Fibroblast of the conjunctiva (primary cell): ENCODE measurements at places on chromosomes 12 and 14.

- no peak for DNase-seq
Measured at GRCh38 chr14:69489495-69489894, 5.0 kb downstream of the PLEKHD1 start.

- no peak for DNase-seq
Measured at GRCh38 chr12:119669744-119670472, 2.0 kb downstream of the PRKAB1 start.

GRCh38 chr14:86357876-86358275 lies 827.9 kb downstream of the FLRT2 start:
- no peak for DNase-seq

GRCh38 chr14:47039336-47039735 lies 387.8 kb upstream of the RPL10L start:
- DNase-seq, result no peak

DNA sequence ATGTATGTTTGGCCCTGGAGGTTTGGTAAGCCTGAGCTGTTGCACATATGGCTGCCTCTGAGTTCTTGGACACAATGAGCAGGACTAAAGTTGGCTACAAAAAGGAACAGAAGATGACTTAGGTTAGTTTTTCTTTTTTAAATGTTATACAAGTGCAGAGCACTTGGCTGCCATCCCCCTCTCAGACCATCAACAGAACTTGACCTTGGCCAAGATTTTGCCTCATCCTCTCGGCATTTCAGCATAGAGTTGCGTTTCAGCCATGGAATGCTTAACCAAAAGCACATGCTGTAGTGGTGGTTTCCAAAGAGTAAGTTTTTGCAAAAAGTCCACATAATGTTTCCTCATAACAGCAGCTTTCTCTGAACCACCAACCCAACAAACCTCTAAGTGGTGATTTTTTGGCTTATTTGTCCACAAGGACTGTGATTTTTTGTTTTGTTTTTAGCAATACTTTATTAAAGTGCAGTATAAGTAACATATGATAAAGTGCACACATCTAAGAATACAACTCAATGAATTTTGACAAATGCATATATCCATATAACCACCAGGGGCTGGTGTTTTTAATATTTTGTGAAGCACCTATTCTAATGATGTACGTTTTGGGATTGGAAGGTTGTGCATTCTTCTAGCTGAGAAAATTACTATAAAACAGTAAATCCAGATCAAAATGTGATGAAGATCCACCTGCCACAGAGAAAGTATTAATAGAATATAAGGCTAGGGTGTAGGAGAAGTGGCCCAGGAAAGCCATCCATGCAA lies 12.1 kb upstream of the GALNT16 start:
- DNase-seq, result peak; percentile 96

GRCh38 chr12:3019005-3019680 lies 58.0 kb upstream of the TSPAN9 start:
- no peak for DNase-seq

- no peak for DNase-seq
Measured at GRCh38 chr14:79383475-79383874, 827.8 kb downstream of the DIO2 start.

DNA sequence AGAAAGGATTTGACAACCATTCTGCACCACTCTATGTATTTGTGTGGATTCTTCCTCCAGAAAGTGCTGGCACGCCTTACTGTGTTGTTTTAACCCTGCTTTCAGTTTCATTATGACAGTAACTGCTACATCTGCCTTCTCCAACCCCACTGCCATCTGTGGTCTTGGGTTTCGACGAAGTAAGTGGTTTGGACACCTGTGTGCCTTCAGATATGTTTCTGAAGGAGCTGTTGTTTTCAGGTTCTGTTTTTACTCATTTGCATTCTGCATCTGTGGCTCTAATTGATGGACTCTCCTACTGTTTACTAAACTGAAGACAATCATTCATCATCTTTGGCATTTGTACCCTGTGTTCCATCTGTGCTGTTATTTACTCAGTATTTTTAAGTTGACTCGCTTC lies 4.1 kb downstream of the TSHR start:
- DNase-seq, result no peak

DNA sequence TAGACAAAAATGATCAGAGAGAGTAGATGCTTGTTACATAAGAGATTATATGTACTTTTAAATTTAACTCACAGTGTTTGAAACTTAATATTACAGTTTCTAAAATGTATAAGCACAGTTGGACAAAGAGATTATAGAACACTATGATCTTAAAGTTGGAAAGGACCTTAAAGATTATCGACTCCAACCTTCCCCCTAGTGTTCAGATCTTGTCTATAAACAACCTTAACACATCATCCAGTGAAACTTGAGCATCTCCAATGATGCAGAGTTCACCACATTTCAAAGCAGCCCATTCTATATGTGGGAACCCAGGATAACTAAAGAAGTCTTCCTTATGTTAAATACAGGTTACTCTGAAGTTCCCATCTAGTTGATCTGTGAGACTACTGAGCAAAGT lies 480.8 kb downstream of the RMST start:
- DNase-seq, result no peak

GRCh38 chr12:27077586-27077985 lies 4.8 kb downstream of the C12orf71 start:
- DNase-seq, result no peak

GRCh38 chr12:123532808-123533649 lies 490 bp downstream of the RILPL1 start:
- no peak for DNase-seq

- DNase-seq, result peak; percentile 69
Measured at GRCh38 chr12:116916714-116917114, 6.0 kb downstream of the FBXW8 start.

DNA sequence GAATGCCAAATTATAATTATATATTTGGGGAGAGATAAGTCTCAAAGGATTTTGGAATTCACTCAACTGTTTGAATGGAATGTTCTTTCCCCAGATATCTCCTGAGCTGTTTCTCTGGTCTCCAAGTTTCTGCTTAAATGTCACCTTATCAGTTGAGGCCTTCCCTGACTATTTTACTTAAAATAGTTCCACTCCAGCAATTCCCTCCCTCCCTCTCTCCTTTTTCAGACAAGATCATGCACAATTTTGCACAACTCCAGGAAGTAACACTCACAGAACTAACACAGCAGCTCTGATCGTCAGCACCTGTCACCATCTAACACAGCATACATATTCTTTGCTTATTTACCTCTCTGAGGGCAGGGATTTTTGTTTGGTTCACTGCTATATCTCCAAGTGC lies 12.5 kb downstream of the BTG1 start:
- no peak for DNase-seq

- no peak for DNase-seq
Measured at GRCh38 chr14:101123618-101124510, 220.3 kb upstream of the RTL1 start.

GRCh38 chr12:102745971-102746600 lies 171.0 kb downstream of the PAH start:
- DNase-seq, result no peak

DNA sequence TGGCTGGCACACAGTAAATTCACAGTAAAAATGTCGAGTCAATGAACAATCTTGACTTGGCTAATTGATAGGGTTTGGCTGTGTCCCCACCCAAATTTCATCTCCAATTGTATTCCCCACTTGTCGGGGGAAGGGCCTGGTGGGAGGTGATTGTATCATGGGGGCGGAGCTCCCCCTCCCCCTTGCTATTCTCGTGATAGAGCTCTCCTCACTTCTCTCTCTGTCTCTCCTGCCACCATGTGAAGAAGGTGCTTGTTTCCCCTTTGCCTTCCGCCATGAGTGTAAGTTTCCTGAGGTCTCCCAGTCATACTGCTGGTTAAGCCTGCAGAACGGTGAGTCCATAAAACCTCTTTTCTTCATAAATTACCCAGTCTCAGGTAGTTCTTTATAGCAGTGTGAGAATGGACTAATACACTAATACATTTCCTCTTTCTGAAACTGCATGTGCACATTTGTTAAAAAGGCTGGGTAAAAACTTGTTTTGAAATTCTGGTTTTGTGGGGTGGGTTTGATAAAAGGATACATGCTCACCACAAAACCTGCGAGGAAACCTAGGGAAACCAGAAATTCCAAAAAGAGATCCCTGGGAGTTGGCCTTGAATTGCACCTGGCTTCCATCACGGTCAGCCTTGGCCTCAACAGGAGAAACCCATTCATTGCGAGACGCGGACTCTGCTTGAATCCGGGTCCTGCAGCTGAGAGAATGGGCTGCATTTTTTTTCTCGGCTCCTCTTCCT lies 16.2 kb upstream of the MYL2 start:
- DNase-seq, result no peak

DNA sequence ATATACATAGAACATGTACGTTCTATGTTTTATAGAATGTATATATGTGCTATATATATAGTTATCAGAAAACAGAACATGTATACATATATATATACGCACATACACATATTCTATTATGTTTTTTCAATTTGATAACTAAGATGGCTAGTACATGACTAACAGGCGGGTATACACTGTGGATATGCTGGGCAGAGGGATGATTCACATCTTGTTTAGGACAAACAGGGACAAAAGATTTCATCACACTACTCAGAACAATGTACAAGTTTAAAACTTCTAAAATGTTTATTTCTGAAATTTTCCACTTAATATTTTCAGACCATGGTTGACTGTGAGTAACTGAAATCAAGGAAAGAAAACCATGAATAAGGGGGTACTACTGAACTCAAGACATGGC lies 17.4 kb downstream of the TIMELESS start:
- DNase-seq, result no peak

DNA sequence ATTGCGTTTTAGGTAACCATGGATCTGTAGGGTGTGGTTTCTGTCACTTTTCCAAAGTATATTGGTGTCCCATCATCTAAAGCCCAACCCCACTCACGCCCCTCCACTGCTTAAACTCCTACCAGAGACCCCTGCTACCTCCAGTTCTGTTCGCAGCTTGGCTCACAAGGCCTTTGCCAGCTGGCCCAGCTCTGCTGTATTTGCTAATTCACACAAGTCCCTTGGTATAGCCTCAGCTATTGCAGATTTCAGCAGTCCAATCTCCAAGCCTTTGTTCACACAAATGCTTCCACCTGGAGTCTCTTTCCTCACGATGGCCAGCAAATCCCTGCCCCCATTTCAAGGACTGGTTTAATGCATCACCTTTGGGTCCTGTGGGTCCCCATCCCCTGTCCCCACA lies 24.2 kb downstream of the ISCA2 start:
- no peak for DNase-seq

DNA sequence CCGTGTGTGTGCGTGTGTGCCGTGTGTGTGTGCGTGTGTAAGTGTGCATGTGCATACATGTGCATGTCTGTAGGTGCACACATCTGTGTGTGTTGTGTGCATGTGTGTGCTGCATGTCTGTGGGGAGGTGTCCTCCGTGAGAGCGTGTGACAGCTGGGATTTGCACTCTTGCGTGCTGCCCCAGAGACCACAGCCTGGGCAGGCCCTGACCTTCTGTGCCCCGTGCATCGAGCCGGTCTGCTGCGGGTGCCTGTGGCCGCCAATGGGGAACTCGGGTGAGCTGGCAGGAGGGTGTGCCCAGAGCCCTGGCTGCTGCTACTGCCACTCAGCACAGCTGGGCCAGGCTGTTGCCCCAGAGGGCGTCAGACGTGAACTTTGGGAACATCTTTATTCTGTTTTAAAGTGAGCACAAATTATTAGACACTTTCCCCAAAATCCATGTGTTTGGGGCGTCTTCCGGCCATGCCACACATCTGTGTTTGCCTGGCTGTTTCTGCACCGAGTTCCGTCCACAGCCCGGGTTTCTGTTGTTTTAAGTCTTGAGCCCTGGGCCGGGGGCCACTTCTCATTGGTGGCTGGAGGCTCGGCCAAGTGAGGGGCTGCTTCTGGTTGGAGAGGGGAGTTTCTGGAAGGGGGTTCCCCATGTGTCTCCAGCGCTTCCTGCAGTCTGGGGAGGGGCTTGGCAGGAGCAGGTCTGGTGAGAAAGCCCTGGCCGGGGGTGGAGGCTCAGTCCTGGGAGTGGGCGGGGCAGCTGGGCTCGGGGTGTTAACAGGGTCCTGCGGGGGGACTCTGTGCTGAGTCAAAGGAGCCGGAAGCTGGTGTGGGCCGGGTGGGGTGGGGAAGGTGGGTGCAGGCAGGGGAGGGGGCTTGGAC lies 7.6 kb downstream of the CEP170B start:
- no peak for DNase-seq

DNA sequence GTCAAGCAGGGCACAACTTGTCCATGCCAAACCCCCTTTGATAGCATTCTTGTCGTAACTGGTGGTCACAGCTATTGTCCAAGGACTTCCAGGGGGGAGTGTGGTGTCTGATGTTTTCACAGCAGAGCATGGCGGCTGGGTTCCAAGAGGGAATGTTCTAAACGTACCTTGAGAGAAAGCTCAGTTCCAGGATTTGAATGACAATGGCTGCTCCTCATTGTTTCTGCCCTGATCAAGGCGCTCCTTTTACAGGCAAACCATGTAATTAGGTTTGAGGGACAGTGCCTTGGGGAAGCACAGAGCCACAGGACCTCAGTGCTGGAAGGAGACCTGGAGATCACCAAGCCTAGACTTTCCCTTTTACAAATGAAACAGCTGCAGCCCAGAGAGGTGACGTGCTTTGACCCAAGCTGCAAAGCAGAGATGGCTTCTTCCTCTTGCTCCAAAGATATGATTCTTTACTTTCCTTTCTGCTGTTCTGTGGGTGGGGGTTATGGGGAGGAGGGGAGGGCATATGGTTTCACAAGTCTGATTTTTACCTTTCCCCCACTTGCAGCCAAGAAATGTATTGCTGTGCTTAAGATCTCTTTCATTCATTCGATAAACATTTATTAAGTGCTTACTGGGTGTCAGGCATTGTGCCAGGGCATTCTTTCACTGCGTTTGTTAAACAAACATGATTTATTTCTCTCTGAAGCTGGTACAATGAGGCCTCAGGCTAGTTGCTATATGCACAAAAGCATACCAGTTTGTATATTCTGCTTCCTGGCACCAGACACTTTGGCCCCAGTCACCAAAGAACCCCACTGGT lies 172.8 kb downstream of the KTN1 start:
- DNase-seq, result peak; percentile 57

- DNase-seq, result no peak
Measured at GRCh38 chr14:76121089-76121748, 30.5 kb upstream of the GPATCH2L start.

DNA sequence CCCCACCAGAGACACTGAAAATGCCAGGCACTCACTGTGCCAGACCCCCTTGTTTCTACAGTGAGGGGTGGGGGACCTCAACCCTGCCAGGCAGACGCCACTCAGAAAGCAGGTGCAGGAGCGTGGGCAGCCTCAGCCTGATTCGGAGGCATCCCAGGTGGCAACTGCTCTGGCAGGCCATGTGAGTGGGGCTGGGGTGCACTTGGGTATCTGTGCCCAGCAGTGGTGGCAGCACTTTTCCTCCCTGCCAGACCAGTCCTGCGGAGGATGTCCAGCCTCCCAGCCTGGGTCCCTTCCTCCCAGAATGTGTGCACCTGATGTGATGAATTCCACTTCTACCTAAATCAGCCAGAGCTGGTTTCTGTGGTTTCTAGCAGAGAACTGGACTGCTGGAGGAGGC lies 13.4 kb upstream of the TTC7B start:
- DNase-seq, result no peak

- DNase-seq, result no peak
Measured at GRCh38 chr12:121294151-121294889, 2.2 kb downstream of the CAMKK2 start.

DNA sequence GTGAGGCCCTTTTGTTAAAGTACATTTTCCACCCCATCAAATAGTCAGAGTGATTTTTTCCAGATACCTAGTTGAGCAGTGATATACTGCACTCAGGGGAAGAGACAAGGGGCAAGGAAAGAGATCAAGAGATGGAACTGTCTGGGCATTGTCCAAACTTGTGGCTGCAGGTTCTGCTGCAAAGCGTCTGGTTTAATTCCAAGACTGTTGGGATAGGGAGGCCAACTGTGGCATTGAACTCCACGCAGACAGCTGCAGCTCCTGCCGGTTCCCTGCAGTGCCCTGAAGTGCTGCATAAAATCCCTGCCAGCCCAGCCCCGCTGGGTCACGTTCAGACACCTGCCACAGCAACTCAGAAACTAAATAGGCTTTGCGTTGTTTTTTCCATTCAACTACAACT lies 30.5 kb downstream of the RPH3A start:
- no peak for DNase-seq
